ENCODE measurements at places on chromosomes 6 and 20.

DNA sequence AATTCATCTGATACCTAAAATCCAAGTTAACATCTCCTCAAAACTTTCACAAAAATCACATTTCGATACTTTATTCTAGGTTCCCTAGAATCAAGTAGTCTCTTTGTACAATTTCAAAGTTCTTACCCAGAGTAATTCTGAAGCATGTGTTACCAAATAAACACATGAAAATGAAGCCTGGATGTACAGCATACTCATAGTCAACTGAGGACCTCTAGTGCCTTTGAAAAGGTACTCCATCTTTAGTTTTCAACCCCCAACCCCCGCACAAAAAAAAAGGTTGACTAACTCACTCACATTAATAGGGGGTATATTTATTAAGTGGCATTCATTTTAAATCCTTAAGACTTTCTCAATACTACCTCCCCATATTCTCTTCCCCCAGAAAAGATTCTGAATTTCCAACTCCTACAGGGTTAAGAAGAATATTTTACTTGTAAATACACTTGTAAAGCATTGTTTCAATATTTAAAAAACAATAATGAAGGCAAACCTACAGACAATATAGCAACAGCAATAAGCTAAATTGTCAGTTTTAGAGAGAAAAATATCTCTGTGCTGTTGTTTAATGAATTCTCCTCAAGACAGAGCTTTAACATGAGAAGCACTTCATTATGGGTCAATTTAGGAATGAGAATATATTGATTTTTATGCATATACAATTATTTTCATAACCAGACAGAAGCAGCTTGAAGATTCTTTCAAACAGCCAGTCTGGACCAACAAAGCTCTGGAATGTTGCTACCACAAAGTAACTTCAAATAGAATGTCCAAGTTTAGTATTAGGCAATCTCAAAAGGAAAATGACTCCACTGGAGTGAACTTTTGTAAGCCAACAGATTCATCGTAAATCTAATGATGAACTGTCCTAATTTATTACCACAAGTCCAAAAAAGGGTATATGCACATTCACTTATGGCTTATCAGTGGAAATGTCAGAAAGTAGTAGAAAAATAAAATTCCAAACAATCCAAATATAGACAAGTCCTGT lies 3.3 kb downstream of the PLN start:
- no peak for DNase-seq

GRCh38 chr6:112202639-112203341 lies 51.6 kb downstream of the LAMA4 start:
- DNase-seq = no peak

DNA sequence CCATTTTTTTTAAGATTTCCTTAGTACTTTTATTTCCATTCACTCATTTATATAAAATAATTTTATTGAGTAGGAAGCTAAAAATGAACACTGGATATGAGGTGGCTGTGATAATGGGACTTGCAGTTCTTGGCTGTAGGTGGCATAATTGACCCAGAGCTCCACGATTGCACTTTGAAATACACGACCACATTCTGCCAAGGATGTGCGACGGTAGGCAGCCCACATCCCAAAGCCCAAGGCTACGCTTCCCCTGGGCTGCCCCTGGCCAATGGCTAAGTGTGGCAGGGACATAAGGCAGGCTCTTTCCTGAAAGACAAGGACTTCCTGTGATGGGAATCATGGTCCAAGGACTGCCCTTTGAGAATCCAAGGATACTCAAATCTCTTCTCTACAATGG lies 43.7 kb upstream of the ADTRP start:
- DNase-seq = no peak

- no peak for DNase-seq
These were observed 19.2 kb upstream of the LMBRD1 start for GRCh38 chr6:69816026-69816425.

- DNase-seq = no peak
These were observed 33.2 kb downstream of the PHACTR1 start for GRCh38 chr6:12749531-12750379.

GRCh38 chr20:11852811-11853210 lies 64.9 kb upstream of the BTBD3 start:
- no peak for DNase-seq

DNA sequence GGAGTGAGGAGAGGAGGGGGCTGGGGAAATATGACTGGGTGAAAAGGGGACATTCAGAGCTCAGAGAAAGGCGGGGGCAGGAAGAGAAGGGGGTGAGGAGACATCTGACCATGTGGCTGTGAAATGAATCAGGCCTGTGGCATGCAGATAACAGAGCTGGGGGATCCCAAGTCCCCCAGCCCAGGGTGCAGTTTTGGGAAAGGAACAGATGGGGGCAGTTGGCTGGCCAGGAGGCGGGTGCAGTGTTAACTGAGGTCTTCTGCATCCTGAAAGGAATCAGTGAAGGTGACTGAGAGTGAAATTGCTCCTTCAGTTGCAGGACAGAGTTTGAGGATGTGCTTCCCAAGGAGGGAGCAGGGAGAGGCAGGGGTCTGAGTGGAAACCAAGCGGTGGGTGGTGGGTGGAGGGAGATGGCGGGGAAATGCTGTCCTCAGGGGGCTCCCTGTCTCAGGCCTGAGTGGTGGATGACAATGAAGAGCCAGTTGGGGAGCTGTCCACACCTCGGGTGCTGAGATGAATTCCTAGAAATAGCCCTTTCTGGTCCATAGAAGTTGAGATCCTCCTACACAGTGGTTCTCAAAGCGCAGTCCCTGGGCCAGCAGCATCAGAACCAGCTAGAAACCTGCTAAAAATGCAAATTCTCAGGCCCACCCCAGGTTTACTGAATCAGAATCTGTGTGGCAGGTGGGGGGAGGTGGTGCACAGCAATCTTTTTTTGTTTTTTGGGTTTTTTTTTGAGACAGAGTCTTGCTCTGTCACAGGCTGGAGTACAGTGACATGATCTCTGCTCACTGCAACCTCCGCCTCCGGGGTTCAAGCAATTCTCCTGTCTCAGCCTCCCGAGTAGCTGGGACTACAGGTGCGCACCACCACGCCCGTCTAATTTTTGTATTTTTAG lies 26.0 kb upstream of the CCDC167 start:
- no peak for DNase-seq

GRCh38 chr6:56699066-56699654 lies 56.5 kb upstream of the DST start:
- DNase-seq = no peak

DNA sequence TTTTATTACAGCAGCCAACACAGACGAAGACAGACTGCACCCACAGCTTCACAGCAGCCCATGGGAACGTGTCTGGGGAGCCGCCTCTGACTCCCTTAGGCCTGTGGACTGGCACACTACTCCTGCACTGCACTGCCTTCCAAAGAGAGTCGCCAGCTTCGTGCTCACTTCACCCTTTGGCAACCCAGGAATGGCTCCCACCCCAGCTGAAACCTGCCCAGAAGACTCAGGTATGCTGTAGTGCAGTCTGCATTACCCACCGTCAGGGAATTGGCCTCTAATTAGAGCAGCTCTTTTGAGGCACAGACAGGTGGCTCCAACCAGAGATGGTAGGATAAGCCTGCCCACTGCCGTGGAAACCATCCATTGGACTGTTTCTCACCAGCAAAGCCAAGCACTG lies 39.9 kb upstream of the FRMD1 start:
- DNase-seq = no peak

- DNase-seq = no peak
These were observed 1.0 kb downstream of the SRXN1 start for GRCh38 chr20:651713-652614.

- DNase-seq = no peak
These were observed 35.6 kb upstream of the GATA5 start for GRCh38 chr20:62511300-62511914.

GRCh38 chr6:21496706-21497105 lies 96.8 kb upstream of the SOX4 start:
- DNase-seq = no peak

- DNase-seq = no peak
These were observed 110.2 kb downstream of the TBXT start for GRCh38 chr6:166057431-166057830.

- no peak for DNase-seq
These were observed 772 bp downstream of the SESN1 start for GRCh38 chr6:109093732-109094415.

DNA sequence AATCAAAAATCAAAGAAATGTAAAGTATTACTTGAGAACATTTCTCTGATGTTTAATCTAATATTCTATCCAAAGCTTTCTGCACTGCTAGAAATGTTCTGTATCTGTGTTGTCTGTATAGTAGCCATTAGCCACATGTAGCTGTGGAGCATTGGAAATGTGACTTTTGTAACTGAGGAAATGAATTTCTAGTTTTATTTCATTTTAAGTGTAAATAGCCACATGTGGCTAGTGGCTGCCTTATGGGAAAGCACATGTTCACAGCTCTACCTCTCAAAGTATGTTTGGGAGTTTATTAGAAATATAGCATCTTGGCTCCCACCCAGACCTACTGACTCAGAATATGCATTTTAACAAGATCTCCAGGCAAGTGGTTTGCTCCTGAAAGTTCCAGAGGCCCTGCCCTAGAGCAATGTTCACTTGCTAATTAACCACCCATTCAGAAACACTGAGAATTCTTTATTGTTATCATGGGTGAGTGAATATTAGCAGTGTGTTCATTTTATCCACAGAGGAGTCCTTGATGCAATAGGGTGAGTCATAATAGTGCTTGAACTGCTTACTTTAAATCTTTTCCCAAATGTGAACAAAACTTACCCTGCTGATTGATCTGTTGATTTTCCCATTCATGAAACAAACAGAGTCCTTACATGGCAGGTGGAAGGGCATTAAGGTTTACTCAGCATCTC lies 282.7 kb downstream of the PLCB1 start:
- DNase-seq = no peak

DNA sequence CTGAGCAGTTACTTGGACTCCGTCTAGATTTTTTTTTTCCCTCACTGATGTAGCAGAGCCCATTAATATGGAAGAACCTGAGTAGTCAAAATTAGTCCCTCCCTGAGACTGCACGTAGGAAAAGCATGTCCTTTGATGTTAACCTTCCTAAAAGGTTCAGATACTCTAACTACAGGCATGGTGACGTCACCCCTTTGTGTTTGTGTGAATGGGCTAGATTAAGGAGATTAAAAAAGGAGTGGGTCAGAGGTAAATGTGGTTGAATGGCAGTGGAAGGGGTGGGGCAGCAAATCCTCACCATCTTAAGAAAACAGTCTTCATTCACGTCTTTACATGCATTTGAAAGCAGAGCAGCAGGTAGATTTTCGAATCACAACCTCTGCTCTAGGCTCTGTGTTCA lies 521.1 kb downstream of the TFAP2B start:
- DNase-seq = no peak

GRCh38 chr6:113857556-113858479 lies 673 bp downstream of the MARCKS start:
- no peak for DNase-seq

- DNase-seq = no peak
These were observed 104.7 kb upstream of the TMEM170B start for GRCh38 chr6:11432713-11433450.

- DNase-seq = no peak
These were observed 72.4 kb upstream of the BTBD3 start for GRCh38 chr20:11845340-11845739.

GRCh38 chr6:20566109-20566508 lies 31.9 kb downstream of the CDKAL1 start:
- no peak for DNase-seq

DNA sequence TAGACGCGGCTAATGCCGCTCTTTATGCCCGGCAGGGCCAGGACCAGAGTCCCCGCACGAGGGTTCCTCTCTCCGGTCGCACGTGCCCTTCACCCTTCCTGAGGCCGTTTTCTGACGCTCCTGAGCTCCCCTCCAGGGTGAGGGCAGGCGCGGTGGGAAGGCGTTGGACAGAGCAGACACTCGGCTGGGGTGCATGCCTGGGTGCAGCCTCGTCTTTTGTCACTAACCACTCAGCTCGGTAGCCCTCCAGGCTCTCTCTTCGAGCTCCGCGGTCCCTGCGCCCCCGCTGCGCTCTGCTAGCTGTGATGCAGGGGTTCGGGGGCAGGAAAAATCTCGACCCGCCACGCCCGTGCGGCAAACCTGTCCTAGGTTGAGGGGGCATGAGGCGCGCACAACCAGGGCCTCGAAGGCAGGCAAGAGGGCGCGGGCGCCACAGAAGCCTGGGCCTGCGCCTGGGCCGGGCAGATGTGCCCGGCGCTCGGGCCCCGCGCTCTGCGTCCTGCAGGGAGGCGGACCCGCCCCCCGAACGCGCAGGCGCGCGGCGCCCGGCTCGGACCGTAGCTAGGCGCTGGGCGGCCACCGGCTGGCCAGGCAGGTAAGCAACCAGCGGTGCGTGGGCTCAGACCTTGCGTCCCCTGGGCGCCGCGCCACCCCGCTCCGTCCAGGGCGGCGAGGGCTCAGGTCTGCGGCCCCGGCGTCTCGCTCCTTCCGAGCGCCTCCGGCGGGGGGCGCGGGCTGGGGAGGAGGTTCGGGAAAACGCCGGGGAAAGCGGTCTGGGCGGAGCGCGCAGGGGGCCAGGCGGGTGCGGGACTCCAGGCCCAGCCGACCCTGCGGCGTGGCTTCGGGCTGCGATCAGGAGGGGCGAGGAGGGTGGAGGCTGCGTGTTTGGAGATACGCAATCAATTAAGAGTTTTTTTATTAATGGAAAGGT lies at the start of gene L3MBTL1:
TSS of gene L3MBTL1 (plus strand) at position 548 of the 931 bp plus-strand sequence. CDS start 5,807 bp downstream, outside the sequence.
- no peak for DNase-seq

GRCh38 chr20:15339264-15339663 lies 1001.9 kb upstream of the FLRT3 start:
- no peak for DNase-seq

- no peak for DNase-seq
These were observed 148.2 kb downstream of the ERMARD start for GRCh38 chr6:169899481-169900145.

- no peak for DNase-seq
These were observed 327.3 kb downstream of the HACE1 start for GRCh38 chr6:104532462-104532861.

- no peak for DNase-seq
These were observed 271.6 kb downstream of the FARS2 start for GRCh38 chr6:5532941-5533340.

DNA sequence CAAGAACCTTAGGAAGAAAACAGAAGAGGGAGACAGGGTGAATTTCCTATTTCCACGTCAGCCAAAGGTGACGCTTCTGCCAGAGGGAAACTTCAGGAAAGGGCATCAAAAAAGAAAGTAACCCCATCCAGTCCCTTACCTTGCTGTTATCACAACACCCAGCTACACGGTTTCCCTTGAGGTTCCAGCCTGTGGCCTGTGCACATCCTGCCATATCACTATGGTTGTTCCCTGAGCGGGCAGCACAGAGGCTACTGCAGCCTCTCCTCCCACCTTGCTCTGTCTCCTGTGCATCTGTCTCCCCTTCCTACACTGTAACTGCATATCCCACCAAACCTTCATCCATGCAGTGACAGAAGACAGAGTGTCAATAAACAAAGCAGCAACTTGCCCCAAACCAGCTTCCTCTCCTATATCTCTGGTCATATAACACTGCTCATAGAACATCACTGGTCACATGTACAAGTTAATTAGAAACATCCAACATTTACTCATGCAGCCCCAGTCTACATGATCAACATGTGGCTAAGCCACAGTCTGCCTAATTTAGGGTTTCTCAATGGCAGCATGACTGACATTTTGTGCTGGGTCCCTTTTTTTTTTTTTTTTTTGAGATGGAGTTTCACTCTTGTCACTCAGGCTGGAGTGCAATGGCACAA lies 54.7 kb downstream of the GFOD1 start:
- DNase-seq = no peak
